ENCODE measurements at places on chromosomes 4 and X. TPM values are rescaled to one million over a fixed set of nuclear protein-coding genes. Genes with fewer than 3 reads are reported as not detected.

- no peak for DNase-seq
- no peaks in the 10 kb centered on the region for H3K4me1 ChIP-seq
- no peak overlapping the region for H3K4me3 ChIP-seq
These were observed 36.7 kb downstream of the SLC2A9 start for GRCh38 chr4:9984621-9985020.

- DNase-seq, result no peak
- no peaks in the 10 kb centered on the region for H3K36me3 ChIP-seq
- no peak overlapping the region for H3K4me3 ChIP-seq
- H3K4me1 ChIP-seq, result no peaks in the 10 kb centered on the region
These were observed 17.6 kb downstream of the SH3RF1 start for GRCh38 chr4:169253113-169253671.

DNA sequence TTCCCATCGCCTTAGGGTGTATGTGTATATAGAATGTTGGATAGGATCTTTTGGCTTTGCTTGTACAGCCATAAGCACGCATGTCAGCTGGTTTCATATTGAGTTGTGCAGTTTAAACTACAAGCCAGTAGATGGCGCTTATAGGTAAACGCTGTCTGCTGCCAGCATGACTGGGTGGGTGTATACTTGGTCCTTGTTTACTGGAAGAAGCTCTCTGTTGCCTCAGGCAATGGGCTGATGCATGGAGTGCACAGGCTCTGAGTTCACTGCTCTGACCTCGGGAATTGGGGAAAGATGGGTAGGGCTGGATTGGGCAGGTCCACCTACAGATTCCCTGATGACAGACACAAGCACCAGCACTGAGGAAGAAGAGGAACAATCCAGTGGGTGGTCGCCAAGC is 831.5 kb downstream of the STIM2 start:
- no peaks in the 10 kb centered on the region for H3K36me3 ChIP-seq
- no peak overlapping the region for H3K4me3 ChIP-seq
- H3K27ac ChIP-seq, result no peak overlapping the region
- no peaks in the 10 kb centered on the region for H3K4me1 ChIP-seq
- DNase-seq, result no peak
- no peaks in the 10 kb centered on the region for H3K27me3 ChIP-seq

The DDX3X gene
- 209 TPM for polyA plus RNA-seq

DNA sequence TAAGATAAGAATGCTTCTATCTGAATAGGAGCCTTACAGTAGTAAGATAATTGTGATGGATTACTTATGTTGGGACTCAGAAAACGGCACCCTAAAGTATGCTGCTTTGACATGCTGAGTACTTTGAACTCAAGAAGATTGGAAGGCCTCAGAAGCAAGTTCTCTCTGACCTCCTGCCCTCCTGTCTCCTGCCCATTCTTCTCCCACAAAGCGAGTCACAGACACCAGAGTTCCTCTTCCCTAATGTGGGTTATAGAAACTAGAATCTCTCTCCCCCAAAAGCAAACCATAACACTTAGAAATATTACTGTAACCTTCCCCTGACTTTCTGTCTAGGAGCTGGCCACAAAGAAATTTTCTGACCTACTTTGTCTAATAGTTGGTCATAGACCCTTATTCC is 76.5 kb downstream of the DDIT4L start:
- no peaks in the 10 kb centered on the region for H3K36me3 ChIP-seq
- H3K4me3 ChIP-seq, result no peak overlapping the region
- no peak overlapping the region for H3K27ac ChIP-seq
- no peaks in the 10 kb centered on the region for H3K4me1 ChIP-seq

GRCh38 chr4:99395595-99396364 is 39.4 kb downstream of the ADH7 start:
- H3K27me3 ChIP-seq, result no peaks in the 10 kb centered on the region
- DNase-seq, result no peak
- no peak overlapping the region for H3K4me3 ChIP-seq
- H3K27ac ChIP-seq, result no peak overlapping the region
- H3K4me1 ChIP-seq, result no peaks in the 10 kb centered on the region

The CCKAR gene
- polyA plus RNA-seq, result not detected

DNA sequence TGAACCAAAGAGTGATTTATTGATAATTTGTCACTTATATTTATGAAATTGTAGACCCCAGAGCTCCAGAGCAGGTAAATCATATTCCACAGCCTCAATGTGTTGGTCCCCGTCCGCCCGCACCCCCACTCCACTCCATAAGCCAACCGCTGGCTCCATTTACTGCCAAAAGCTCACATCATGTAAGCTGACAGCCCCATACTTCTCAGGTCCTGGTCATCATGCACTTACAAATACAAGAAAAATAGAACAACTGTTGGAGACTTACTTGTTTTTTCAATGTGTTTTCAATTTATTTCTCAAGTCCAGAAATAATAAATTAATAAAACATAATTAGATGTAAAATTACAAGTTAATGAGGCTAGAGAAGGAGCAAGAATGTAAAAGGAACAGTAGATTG is 235.7 kb upstream of the HAND2 start:
- H3K27me3 ChIP-seq, result no peaks in the 10 kb centered on the region
- no peaks in the 10 kb centered on the region for H3K4me1 ChIP-seq
- H3K4me3 ChIP-seq, result no peak overlapping the region
- DNase-seq, result no peak
- H3K27ac ChIP-seq, result no peak overlapping the region
- no peaks in the 10 kb centered on the region for H3K36me3 ChIP-seq

- no peaks in the 10 kb centered on the region for H3K4me1 ChIP-seq
- no peak for DNase-seq
- H3K4me3 ChIP-seq, result no peak overlapping the region
- no peaks in the 10 kb centered on the region for H3K27me3 ChIP-seq
- H3K36me3 ChIP-seq, result no peaks in the 10 kb centered on the region
- H3K27ac ChIP-seq, result no peak overlapping the region
These were observed 658.2 kb downstream of the STIM2 start for GRCh38 chr4:27518876-27519275.

GRCh38 chr4:39596971-39597370 is 41.7 kb downstream of the SMIM14 start:
- DNase-seq, result no peak
- no peak overlapping the region for H3K27ac ChIP-seq
- H3K4me3 ChIP-seq, result no peak overlapping the region
- H3K4me1 ChIP-seq, result no peaks in the 10 kb centered on the region
- H3K36me3 ChIP-seq, result no peaks in the 10 kb centered on the region

GRCh38 chr4:144633215-144633614 is 12.7 kb upstream of the HHIP start:
- H3K27me3 ChIP-seq, result no peaks in the 10 kb centered on the region
- H3K4me3 ChIP-seq, result no peak overlapping the region
- H3K36me3 ChIP-seq, result no peaks in the 10 kb centered on the region
- no peak overlapping the region for H3K27ac ChIP-seq
- no peak for DNase-seq

- H3K36me3 ChIP-seq, result no peaks in the 10 kb centered on the region
- no peaks in the 10 kb centered on the region for H3K4me1 ChIP-seq
- no peaks in the 10 kb centered on the region for H3K27me3 ChIP-seq
- DNase-seq, result no peak
These were observed 2761.5 kb downstream of the ARAP2 start for GRCh38 chr4:33482773-33483172.

DNA sequence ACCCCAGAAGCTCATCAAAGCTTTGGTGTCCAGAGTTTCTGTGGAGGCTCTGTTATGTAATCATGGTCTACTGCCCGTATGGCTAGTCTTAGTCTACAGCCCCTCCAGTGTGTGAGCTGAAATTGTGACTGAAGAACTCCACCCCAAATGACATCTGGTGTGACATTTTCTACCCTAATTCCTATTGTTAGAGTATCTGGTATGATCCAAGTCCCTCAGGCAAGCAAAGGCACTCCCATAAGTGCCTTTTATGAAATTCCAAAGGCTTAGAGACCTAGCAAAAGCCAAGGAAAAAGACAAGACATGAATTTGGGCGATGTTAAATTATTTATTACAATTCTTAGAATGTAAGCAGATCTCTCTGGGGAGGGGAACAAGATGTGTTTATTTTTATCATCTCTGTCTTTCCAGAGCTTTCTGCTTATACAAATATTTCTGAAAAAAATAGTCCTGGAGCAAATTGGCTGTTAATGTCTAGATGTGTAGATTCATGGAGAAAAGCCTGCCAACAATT is 417.4 kb downstream of the CCSER1 start:
- no peak overlapping the region for H3K4me3 ChIP-seq
- H3K36me3 ChIP-seq, result no peaks in the 10 kb centered on the region
- H3K27me3 ChIP-seq, result no peaks in the 10 kb centered on the region
- H3K27ac ChIP-seq, result no peak overlapping the region
- no peak for DNase-seq

The CDX4 gene
- polyA plus RNA-seq, result not detected

- no peak for DNase-seq
- peaks cover 5% of the 10 kb centered on the region for H3K4me1 ChIP-seq
- no peak overlapping the region for H3K4me3 ChIP-seq
- no peak overlapping the region for H3K27ac ChIP-seq
- no peaks in the 10 kb centered on the region for H3K27me3 ChIP-seq
These were observed 82.4 kb upstream of the KLF3 start for GRCh38 chr4:38581426-38582106.

The LIMCH1 gene
- polyA plus RNA-seq, result not detected

- no peak for DNase-seq
These were observed 43.5 kb upstream of the ADRA2C start for GRCh38 chr4:3722446-3723231.

DNA sequence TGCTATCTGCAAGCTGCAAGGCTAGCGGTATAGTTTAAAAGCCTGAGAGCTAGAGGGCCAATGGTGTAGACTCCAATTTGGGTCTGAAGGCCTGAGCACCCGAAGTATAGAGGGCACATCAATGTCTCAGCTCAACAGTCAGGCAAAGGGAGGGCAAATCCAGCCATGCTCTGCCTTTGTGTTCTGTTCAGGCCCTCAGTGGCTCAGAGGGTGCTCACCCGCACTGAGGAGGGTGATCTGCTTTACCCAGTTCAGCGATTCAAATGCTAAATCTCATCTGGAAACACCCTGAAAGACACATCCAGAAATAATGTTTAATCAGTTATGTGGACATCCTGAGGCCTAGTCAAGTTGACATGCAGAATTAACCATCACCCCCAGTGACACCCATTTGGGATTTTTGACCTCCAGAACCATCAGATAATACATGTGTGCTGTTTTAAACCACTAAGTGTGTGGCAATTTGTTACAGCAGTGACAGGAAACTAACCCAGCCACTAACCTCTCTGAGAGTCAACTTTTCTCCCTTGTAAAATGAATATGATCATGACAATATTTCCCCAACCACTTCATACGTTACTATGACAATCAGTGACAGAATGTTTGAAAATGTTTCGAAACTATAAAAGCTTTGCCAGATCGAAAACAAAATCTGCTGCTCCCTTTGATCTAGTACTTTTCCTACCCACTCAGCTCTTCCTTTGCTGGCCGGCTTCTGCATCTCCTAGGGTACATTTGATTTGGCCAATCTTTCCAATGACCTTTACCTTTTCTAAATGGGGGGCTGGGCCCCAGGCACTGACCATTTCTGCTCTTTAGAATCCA is 8.4 kb upstream of the TBL1X start:
- H3K27me3 ChIP-seq, result no peaks in the 10 kb centered on the region
- no peak for DNase-seq
- H3K27ac ChIP-seq, result peak overlapping the region; percentile 88

- no peaks in the 10 kb centered on the region for H3K4me1 ChIP-seq
- no peak overlapping the region for H3K27ac ChIP-seq
- no peak overlapping the region for H3K4me3 ChIP-seq
These were observed 8.3 kb upstream of the PF4V1 start for GRCh38 chr4:73844806-73845205.

The CCDC120 gene
- 1.3 TPM for polyA plus RNA-seq

- H3K4me3 ChIP-seq, result no peak overlapping the region
- H3K36me3 ChIP-seq, result peaks cover 3% of the 10 kb centered on the region
- no peak overlapping the region for H3K27ac ChIP-seq
- no peaks in the 10 kb centered on the region for H3K27me3 ChIP-seq
- no peak for DNase-seq
These were observed 48.9 kb downstream of the CHIC2 start for GRCh38 chr4:54015423-54016030.

DNA sequence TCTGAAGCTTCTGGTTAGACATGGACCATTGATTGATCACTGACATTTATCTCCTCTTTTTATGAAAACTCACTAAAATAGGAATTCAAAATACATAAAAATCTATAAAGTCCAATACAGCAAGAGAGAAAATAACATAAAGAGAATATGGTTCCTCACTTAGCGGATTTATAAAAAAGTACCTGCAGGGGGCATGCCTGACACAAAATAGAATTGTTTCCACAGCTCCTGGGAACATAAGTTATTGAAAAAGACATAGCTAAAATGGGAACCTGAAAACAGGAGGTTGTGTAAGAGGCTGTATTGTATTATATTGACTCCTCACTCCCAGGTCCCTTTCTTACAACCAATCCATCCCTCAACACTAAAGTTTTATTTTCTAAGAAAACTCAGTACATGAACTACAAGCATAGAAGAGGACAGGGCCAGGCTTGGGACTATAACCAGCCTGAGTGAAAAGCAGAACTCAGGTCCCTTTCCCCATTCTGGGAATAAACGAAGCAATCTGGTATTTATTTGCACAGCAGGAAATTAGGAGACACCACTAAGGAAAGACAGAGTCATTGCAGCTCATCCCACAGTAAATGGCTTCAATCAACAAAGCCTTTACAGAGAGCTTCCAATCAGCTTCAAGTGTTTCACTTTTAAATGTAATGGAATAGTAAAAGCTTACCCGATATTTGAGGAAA is 121.1 kb upstream of the NDST4 start:
- no peaks in the 10 kb centered on the region for H3K36me3 ChIP-seq
- H3K4me3 ChIP-seq, result no peak overlapping the region
- no peaks in the 10 kb centered on the region for H3K4me1 ChIP-seq
- H3K27ac ChIP-seq, result no peak overlapping the region

- no peaks in the 10 kb centered on the region for H3K36me3 ChIP-seq
- H3K4me3 ChIP-seq, result no peak overlapping the region
- H3K27me3 ChIP-seq, result no peaks in the 10 kb centered on the region
- H3K27ac ChIP-seq, result no peak overlapping the region
- DNase-seq, result no peak
These were observed 75.8 kb upstream of the PRKG2 start for GRCh38 chr4:81290813-81291212.

All from naive thymus-derived CD4-positive, alpha-beta T cell (primary cell).